ENCODE measurements at places on chromosomes 16 and 17. TPM values are rescaled to one million over a fixed set of nuclear protein-coding genes. Genes with fewer than 3 reads are reported as not detected.

Gene TPSG1
- total RNA-seq = not detected

Gene CTRL
- total RNA-seq = 0.33 TPM

Gene GRIN2A
- total RNA-seq = 2.1 TPM

Gene KRT28
- not detected for total RNA-seq

Gene CD300E
- not detected for total RNA-seq

Gene ABCA8
- 7.6 TPM for total RNA-seq

Measured in uterine smooth muscle cell (primary cell).